ENCODE measurements at places on chromosomes 6 and 20. TPM values are rescaled to one million over a fixed set of nuclear protein-coding genes. Genes with fewer than 3 reads are reported as not detected.

TGM3 gene
- 0.61 TPM for polyA plus RNA-seq

ZBTB12 gene
- 10.9 TPM for polyA plus RNA-seq

KIAA0408 gene
- 15.4 TPM for polyA plus RNA-seq

ASIP gene
- 0.68 TPM for polyA plus RNA-seq
